ENCODE measurements at places on chromosomes 5 and 9.

DNA sequence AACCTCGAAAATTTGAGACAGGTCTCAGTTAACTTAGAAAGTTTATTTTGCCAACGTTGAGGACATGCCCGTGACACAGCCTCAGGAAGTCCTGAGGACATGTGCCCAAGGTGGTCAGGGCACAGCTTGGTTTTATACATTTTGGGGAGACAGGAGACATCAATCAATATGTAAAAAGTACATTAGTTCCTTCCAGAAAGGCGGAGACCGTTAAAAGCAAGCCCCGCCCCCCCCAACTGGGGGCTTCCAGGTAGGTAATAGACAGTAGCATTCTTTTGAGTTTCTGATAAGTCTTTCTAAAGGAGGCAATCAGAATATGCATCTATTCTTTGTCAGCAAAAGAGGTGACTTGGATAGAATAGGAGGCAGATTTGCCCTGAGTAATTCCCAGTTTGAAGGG lies 599 bp upstream of the MOCS2 start:
- DNase-seq = no peak

DNA sequence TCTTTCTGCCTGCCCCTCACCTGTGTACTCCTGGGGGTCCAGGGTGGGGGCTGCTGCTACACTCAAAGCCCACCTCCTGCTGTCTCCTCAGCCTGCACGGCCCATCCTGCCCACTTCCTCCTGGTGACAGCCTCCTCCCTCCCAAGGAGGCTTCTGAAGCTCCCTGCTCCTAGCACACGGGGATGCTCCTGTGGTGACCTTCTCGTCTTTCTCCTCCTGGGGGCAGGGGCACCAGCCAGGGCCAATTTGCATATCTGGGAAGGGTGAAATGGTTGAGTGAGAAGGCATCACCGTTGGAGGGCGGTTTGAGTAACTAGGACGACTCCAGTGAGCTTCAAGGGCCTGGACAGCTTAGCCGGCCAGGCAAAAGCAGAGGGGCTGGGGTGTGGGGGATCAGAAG lies 51.9 kb upstream of the COL5A1 start:
- no peak for DNase-seq

DNA sequence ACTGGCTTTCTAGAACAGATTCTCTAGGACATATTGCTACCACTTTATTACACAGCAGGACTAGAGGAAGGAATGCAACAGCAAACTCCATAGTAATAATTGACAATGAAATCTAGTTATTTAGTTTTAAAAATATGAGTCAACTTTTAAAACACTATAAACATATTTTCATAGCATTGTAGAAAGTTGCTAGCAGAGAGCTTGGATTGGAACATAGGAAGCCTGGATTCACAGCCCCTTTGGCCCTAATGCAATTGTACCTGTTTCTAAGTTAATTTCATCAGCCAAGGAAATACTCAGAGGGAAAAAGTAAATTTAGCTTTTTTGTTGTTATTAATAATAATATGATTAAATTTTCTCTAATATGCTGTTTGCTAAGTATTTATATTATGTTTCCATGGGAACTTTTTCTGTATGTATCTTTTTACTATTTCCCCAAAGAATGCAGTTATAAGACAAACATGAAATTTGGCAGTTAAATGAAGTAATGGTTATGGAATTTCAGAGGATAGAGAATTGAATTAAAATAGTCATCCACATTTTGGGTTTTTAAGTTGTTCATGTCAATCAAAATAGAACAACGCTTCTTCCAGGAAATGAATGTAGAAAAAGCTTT lies 45.6 kb downstream of the VCAN start:
- no peak for DNase-seq

DNA sequence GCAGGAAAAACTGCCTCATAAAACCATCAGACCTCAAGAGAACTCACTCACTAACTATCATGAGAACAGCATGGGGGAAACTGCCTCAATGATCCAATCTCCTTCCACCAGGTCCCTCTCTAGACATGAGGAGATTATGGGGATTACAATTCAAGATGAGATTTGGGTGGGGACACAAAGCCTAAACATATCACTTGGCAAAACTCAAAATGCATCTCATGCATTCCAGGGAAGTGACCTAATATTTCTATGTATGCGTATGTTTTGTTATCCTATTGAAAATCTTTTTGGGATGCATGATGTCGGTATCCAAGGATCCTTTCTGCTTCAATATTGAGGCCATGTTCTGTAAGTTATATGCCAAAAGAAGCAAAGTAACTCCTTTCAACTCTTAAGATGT lies 174.0 kb downstream of the PLK2 start:
- DNase-seq = no peak

GRCh38 chr5:1341863-1342262 lies 3.0 kb downstream of the CLPTM1L start:
- DNase-seq = no peak

- no peak for DNase-seq
These were observed 64.0 kb upstream of the TUSC1 start for GRCh38 chr9:25742256-25742655.

DNA sequence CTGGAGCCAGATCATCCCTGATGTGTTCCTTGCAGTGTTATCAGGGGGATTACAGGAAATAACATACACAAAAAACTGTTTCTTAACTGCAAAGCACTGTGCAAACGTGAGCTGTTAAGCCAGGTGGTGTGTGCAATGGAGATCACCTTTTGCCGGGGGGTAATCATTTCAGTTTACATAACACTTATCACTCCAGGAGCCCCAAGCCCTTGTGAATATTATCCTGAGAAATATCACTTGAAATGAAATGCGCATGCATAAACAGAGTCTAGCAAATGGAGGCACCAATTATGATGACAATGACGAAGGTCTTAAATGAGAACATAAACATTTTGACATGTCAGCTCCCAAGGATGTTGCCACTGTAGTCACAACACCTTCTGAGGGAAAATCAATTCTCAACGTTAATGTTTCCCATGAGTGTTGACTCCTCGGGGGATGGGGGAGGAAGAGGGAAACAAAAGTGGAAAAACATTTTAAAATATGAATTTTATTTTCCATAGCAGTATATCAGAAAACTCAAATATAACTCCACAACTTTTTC lies 54.5 kb upstream of the RAD23B start:
- no peak for DNase-seq

GRCh38 chr9:123257276-123257675 lies 11.1 kb downstream of the STRBP start:
- DNase-seq = no peak

DNA sequence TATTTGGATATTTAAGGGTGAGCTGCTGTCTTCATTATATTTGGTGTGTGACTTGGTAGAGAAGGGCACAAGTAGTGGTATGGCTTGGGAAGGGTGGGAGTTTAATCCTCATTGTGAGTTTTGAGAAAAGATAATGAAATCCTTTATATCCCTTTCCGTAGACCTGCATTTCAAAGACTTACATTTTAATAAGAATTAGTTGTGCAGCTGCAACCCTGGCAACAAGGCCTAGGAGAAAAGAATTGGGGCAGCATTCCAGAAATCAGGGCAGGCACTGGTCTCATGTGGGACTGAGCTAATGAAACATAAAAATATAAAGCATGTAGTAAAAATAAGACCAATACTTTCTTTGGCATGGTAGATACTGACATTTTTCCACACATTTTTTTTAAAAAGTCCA lies 60.5 kb downstream of the CDC42SE2 start:
- peak; percentile 45 for DNase-seq

GRCh38 chr5:89989776-89990175 lies 419.8 kb downstream of the CETN3 start:
- no peak for DNase-seq

GRCh38 chr9:136655536-136656182 lies 7.1 kb upstream of the EGFL7 start:
- DNase-seq = peak; percentile 60

DNA sequence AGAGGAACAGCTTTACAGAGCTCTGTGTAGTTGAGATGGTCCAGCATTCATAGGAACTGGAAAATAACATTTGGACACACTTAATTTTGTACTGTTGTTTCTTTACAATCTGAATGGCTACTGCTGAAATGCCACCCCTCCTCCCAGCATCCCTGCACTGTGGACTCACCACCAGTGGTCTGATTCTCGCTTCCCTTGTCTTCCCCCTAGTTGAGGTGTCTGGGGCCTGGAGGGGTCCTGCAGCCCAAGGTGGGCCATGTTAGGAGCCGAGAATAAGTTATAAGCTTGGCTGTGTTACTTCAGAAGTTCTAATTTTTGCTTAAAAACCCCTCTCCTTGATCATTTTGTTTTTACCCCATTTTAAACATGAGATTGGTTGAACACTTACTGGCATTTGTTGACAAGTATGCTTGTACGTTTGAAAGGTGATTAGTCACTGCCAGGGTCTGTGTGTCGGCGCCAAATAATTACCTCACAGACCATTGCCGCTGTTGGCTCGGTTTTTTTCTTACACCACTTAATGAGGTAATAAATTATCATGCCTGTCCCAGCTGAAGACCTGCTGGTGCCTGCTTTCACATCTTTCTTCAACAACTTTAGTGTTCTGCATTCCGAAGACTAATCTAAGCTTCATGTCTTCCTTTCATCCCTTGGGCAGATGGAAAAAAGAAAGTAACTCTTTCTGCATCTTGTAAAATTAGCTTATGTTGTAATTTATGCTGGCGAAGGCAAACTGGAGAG lies 65.8 kb downstream of the MCCC2 start:
- DNase-seq = no peak

GRCh38 chr9:8019636-8020035 lies 220.1 kb upstream of the DMAC1 start:
- DNase-seq = no peak

DNA sequence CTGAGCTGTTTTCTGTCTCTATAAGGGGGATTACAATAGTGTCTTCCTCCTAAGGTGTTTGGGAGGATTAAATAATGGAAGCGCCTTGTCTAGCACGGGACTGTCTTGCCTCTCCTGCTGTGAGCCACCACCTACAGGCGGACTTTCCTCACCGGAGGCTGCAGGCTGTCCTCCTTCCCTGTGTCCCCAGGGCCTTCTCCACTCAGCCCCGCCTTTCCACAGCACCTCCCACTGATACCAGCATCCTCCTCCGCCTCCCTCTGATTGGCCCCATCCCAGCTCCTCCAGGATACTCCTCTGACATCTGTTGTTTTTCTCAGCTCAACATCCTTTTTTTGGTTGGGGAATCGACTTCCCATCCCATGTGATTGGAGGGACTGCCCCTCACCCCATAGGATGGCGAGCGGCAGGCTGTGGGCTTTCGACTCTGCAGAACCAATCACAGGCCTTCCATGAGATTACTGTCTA lies 851 bp upstream of the ZDHHC12 start:
- peak; percentile 50 for DNase-seq

- DNase-seq = no peak
These were observed 41.7 kb downstream of the ITGA2 start for GRCh38 chr5:53030893-53031292.

- no peak for DNase-seq
These were observed 33.6 kb upstream of the PITX1 start for GRCh38 chr5:135067587-135067986.

- DNase-seq = no peak
These were observed 17.1 kb upstream of the IL6ST start for GRCh38 chr5:56011835-56012234.

GRCh38 chr5:66646570-66646969 lies 50.4 kb downstream of the MAST4 start:
- DNase-seq = no peak

DNA sequence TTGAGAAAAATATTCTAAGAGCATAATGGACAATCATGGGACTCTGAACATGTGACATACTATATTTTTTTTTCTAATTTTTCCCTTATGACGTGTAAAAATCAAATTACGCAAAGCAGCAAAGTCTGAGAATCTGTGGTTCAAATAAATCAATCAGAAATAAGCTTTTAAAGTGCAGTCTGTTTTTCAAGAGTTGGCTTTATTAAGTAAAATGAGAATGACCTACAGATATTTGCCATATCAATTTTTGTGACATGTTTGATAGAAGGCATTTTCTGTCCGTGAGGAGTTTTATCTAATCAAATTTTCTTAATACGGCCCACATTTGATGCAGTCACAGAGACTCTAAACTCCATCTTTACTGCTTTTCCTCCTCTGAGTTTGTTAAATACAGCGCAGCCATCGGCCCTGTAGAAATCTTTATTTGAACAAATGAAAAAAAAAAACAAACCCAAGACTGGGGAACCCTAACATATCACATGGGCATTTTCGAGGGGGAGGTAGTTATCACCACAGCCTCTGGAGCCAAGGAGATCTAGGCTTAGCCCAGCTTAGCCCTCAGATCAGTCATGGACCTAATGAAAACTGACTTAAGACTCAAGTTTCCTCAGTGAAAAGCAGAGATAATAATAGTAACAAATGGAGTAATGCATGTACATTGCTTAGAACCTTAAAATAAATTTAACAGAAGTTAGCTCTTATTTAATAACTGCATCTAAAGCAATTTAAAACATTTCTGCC lies 263.6 kb upstream of the C9orf72 start:
- no peak for DNase-seq

DNA sequence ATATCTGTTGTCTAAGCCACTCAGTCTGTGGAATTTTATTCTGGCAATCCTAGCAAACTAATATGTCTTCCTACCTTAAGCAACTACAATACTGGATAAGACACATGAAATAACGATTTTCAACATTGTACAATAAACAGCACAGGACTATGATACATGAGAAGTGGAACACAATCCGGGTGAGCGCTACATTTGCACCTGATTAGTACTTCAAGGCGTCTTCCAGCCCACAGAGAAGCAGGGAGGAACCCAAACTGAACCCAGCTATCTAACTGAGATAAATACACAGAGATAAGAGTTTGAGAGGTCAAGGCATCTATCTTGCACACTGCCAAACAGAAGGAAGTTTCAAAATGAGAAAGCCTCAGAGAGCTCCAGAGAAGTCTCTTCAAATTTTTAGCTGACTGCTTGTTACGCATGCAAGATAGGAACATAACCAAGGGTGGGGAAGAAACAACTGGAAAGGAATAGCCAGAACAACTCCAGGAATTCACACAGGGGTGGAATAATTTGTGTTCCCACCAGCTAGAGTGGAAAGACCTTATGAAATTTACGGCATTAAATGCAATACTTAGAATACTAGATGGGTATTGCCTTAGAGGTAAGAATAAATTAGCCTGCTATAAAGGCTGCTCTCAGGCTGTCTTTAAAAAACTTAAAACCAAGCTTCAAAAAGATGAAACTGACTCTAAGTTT lies 481.8 kb downstream of the MTRR start:
- no peak for DNase-seq

DNA sequence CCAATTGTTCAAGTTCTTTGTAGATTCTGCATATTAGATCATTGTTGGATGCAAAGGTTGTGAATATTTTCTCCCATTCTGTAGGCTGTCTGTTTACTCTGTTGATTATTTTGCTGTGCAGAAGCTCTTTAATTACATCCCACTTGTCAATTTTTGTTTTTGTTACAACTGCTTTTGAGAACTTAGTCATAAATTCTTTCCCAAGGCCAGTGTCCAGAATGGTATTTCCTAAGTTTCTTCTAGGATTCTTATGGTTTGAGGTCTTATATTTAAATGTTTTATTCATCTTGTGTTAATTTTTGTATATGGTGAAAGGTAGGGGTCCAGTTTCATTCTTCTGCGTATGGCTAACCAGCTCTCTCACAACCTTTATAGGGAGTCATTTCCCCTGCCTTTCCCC lies 116.5 kb downstream of the CPLANE1 start:
- DNase-seq = no peak

GRCh38 chr9:125663127-125663526 lies 43.9 kb downstream of the MAPKAP1 start:
- DNase-seq = no peak

All from left hindlimb (tissue), 1 donor.